ENCODE measurements at places on chromosomes 11 and 22.

DNA sequence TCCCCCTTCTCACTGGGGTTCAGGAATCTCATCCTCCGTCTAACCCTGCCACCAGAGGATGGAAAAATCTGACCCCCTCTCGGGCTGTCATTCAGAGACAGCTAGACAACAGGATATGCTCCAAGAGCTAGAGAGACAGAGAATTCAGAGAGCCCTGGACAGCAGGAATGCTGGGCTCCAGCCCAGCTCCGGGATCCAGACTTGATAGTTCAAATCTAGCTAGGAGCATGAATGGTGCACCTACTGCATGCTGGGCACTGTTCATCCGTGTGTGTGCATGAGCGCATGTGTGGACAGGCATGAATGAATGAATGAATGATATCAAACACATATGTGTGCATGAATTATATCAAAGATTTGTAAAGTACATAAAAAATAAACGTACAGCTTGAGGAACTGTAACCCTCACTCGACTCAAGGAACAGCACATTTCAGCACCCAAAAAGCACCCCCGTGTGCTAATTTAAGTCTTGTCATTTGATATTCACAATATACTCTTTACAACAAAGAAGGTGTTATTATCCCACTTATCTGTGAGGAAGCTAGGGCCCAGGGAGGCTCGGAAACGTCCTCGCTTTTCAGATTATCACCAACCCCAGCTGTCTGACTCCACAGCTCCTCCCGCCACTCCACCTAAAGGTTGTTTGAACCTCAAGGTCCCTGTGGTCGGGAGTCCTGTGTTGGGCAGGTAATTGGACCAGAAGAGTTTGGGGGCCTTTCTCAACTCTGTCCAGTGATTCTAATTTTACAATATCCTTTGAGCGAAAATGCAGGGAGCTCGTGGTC lies 640 bp upstream of the VSIG10L2 start:
- no peak for DNase-seq

GRCh38 chr11:29217901-29218300 lies 798.9 kb downstream of the KCNA4 start:
- DNase-seq = no peak

GRCh38 chr11:5968394-5968793 lies at the start of gene OR56A5:
Gene OR56A5, minus strand, starts transcription at chr11:5968494. Its CDS starts 0 bp downstream, at chr11:5968494.
- DNase-seq = no peak

DNA sequence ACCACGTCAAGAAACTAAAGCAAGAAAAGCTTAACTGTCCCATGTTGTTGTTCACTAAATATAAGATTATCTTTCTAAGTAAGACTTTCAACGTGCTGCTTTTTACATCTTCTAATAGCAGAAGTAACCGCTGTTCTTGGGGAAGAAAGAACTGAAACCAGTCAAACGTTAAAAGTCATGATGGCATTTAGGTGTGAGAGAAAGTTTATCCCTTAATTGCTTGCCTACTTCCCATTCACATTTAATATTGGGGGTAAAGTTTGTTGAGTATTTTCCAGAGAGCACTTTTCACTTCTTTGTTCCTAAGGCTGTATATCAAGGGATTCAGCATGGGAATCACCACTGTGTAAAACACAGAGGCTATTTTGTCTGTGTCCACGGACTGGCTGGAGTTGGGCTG lies 970 bp downstream of the OR5B21 start:
- DNase-seq = no peak

GRCh38 chr11:79382301-79383050 lies 58.4 kb downstream of the TENM4 start:
- no peak for DNase-seq

DNA sequence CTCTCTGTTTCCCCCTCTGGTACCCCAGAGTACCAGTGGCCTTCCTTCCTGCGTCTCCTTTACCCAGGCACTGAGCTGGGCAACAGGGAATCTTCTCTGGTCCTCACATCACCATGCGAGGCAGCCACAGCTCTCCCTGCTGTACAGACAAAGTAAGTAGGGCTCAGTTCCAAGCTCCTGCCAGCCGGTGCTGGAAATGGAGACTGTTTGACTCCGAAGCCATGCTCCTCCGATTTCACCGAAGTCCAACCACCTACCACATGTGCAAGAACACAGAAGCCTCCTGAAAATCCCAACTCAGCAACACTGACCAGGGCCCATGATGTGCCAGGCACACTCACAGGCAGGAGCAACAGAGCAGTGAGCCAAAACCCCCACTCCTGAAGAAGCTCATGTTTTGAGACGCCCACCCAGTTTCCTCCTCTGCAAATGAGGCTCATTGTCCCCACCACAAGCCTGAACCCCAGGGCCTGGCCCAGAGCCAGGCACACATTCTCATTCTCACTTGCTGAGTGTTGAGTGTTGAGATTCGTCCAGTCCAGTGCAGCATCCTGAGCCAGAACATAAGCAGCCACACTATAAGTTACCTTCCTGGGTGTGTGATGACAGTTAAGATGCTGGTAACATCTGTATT lies 156.0 kb downstream of the MPPED1 start:
- DNase-seq = peak; percentile 17

- peak; percentile 76 for DNase-seq
These were observed 683 bp downstream of the PLA2G6 start for GRCh38 chr22:38180841-38181452.

GRCh38 chr11:104570078-104570701 lies 328.1 kb downstream of the CASP12 start:
- no peak for DNase-seq

GRCh38 chr11:63491240-63491587 lies 247 bp upstream of the PLAAT5 start:
- DNase-seq = no peak

GRCh38 chr11:20617346-20618005 lies 18.1 kb downstream of the SLC6A5 start:
- no peak for DNase-seq

All from stimulated activated effector memory CD8-positive, alpha-beta T cell treated with anti-CD3 and anti-CD28 coated beads, Interleukin-12 subunit alpha, Interleukin-12 subunit beta, amount 100 ng/mL, for 72 hours (primary cell).